ENCODE measurements at places on chromosomes 1 and 21.

DNA sequence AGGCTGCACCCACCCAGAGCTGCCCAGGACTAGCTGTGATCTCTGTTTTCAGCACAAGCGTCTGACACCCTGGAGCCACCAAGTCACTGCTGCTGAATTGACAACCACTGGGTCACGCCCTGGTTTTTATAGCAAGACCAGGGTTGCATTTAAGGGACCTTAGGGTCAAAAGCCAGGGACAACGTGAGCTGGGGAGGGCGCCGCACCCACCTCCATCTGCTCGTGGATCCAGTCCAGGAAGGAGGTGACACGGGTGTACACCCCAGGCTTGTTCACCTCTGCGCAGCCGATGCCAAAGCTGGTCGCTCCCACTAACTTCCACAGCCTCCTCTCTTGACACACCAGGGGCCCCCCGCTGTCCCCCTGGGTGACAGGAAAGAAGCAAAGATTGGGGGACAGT lies 9.2 kb upstream of the TFF1 start:
- DNase-seq, result no peak

DNA sequence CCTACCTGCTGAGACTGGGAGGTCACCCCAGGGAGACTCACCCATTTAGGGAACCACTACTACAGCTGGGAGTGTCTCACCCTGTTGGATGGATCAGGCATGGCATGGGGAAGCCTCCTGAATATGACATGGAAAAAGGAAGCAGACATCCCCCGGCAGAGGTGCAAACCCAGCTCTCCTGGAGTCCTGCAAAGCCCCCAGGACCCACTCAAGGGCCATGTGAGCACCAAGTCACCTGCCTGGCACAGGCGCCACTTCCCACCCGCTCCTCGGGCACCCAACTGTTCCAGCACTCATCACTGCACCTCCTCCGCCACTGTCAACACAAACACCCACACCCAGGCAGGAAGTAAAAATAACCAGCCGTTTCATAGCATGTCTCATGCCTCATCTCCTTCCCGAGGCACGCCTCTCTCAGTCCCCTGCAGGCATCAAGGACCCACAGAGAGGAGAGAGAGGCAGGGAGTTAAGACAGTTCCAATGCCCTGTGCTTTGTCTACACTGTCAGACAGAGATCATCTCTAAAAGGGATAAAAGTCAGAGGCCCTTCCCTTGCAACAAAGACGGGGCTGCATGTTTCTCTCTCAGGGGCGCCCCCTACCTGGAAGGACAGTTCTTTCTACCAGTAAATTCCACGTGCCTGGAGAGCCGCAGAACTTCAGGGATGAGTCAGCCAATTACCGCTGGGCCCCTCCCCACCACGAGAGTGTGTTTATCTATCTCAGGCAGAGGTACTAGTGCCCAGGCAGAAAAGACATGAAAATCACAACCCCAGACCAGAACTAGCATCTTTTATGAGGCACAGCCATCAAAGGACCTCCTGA lies 150.1 kb upstream of the SOD1 start:
- peak; percentile 54 for DNase-seq

- no peak for DNase-seq
Observed at GRCh38 chr1:28229089-28229488, 3.7 kb downstream of the DNAJC8 start.

DNA sequence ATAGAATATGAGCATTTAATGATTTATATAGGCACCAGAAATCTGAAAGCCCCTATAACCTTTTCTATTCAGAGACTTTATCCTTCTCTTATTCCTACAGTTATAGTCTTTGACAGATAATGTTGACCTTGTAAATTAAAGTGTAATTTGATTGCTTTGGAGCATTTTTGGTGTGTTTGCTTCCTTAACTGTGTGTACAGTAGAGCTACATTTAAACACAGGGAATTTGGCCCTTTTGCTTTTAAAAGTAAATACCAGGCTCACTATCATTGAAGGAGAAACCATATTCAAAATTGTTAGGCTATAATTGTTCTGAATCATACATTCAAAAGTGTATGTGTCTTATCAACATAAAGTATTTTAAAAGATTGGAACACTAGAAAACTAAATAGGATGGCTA lies 33.0 kb downstream of the STXBP3 start:
- no peak for DNase-seq

DNA sequence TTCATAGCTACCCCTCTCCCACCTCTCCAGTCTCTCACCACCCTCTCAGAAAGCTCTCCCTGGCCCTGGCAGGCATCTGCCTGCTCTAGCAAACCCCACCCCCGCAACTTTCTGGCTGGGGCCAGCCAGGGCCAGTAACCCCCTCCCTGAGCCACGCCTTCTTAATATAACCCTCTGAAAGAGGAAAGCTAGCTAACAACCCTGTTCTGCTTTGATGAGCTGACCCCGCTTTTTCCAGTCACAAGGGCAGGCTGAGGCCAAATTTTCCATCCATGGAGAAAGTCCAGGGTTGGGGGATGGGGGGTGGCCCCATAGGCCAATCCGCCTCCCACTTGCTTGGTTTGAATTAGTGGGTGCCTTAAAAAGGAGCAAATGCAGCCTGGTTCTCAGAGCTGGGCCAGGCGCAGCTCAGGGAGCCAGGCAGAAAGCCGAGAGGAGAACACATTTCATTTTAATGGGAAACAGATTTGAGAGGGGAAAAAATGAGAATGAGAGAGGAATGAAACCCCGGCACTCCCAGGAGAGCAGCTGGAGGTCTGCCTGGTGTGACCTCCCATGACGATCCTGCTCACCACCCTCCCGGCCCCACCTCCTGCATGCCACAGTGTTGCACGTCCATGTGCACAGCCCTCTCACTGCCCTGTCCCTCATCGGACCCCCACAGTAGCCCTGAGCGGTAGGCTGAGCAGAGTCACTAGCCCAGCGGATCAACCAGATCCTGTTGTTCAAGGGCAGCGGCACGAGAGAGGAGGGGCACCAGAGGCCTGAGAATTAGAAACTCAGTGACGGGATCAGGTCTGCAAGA lies 62.3 kb downstream of the OPTC start:
- peak; percentile 98 for DNase-seq

- DNase-seq, result no peak
Observed at GRCh38 chr1:10113501-10113900, 80.7 kb downstream of the UBE4B start.

DNA sequence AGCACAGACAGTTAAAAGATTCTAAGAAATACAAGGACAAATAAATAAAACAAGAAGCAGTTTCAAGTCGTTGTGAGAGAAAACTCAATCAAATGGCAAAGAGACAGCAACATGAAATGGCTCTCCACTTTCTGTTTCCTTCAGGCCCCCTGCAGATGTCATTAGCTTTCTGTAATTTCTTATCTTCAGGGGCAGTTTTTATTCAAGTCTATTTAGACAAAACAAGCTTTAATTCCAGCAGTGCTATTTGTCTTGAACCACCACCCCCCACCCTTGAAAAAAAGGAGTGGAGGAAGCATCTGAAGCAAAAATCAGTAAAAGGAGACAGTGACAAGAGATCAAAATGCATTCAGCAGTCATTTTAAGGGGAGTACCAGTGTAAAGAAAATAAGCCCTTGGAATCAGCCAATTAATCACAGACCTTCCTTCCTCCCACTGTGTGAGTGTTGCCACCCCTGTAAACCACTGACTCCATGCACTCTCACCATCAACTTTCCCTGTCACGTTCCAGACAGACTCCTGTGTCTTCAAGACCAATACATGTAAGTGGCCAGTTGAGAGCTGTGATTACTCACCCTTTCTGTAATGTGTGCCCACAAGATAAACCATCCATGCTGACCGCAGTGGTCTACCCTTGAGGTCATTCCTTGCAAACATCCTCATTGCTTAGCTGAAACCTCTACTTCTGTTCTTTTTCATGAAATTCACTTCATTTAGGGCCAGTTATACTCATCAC lies 136.1 kb upstream of the HOOK1 start:
- peak; percentile 98 for DNase-seq

- no peak for DNase-seq
Observed at GRCh38 chr1:30678209-30678608, 45.2 kb downstream of the MATN1 start.

- DNase-seq, result no peak
Observed at GRCh38 chr1:170853867-170854266, 81.5 kb upstream of the MROH9 start.

DNA sequence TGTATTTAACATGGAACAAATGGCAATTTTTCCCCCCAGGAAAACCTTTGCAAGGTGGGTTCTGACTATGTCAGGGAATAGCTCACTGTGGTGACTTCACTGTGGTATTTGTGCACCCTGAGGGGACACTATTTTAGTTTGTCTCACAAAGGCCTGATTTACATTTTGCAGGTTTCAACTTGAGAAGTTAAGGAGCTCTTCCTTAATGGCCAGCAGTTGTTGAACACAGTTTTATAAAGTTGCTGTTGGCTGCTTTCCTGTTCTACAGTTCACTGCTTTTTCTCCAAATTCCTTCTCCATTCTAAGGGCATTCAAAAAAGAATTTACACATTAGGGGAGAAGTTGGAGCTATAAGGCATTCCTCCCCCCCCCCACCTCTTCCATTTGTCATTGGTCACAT lies 4.6 kb downstream of the LAMC1 start:
- no peak for DNase-seq

GRCh38 chr1:17789926-17790325 lies 34.8 kb downstream of the ACTL8 start:
- DNase-seq, result no peak

GRCh38 chr1:169574336-169574735 lies 11.9 kb downstream of the F5 start:
- no peak for DNase-seq

DNA sequence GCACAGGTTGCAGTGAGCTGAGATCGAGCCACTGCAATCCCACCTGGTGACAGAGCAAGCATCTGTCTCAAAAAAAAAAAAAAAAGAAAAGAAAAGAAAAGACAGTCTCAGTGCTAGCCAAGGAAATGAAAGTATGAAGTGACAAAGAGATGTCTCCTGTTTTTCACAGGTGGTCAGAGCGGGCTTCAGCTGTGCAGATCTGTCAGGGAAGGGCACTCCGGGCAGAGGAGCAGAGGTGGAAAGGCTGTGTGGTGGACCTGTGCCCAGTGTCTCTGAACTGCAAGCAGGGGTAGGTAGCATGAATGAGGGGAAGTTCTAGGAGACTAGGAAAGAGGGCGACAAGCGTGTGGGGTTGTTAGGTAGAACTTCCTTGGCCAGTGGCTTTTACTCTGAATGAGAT lies 67.5 kb downstream of the CD247 start:
- DNase-seq, result no peak

- no peak for DNase-seq
Observed at GRCh38 chr1:244400974-244401373, 50.7 kb downstream of the ADSS2 start.

DNA sequence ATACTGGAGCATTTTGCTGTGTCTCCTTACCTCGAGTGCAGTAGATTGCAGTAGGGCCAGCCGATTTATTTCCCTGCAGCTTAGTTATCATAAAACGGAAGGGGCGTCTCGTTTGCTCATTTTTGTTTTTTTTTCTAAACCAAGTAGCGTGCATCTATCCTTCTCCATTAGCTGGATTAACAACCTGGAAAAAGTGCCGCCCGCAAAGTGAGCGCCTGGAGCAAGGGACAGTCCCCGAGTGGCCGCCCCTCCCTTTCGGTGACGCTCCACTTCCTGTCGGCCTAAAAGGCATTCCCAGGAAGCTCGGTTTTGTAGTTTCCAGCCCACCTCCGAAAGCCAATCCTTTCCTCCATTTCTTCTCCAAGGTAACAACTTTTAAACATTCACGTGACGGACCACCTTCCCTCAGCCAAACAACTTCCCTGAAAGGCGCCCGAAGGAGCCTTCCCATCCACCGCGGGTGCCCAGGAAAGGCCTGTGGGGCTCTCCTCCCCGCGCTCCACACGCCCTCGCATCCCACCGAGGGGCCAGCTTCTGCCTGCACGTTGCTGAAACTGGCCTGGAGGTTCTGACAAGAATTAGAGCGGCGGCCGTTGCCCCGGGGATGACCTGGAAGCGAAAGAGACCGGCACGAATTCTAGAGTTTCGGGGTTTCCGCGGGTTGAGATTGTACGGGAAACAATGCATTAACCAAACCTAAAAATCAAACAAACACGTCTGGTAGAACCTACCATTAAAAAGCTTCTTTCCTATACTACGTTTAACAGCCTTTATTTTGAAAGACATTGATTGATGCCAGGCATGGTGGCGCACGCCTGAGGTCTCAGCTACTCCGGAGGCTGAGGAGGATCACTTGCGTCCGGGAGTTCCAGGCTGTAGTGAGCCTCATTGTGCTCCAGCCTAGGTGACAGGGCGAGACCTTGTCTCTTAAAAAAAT lies at the start of gene EXTL2:
Gene EXTL2, minus strand, starts transcription at position 240 of the 937 bp plus-strand sequence. CDS start 6,085 bp downstream, outside the sequence.
- DNase-seq, result peak; percentile 84

DNA sequence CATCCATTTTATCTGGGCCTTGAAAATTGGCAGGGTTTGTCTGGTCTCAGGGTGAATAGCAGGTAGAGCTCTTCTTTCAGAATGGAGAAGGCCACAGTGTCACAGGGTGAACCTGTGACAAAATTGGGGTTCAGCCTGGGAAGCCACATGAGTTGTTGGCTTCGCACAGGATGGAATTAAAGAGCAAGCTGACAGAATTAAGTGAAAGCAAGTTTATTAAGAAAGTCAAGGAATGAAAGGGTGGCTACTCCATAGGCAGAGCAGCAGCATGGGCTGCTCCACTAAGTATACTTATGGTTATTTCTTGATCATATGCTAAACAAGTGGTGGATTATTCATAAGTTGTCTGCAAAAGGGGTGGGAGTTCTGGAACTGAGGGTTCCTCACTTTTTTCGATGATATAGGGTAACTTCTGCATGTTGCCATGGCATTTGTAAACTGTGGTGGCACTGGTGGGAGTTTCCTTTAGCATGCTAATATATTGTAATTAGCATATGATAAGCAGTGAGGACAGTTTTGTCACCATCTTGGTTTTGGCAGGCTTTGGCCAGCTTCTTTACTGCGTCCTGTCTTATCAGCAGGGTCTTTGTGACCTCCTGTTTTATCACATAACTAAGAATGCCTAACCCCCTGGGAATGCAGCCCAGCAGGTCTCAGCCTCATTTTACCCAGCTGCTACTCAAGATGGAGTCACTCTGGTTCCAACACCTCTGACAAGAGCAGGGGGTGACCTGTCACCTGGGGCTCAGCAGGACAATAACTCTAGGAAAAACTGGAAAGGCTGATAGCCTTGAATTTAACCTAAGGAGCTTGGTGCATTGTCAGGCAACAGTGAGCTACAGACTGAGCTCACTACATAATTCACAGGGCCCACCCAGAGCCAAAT lies 5.1 kb downstream of the IFNAR2 start:
- DNase-seq, result no peak

DNA sequence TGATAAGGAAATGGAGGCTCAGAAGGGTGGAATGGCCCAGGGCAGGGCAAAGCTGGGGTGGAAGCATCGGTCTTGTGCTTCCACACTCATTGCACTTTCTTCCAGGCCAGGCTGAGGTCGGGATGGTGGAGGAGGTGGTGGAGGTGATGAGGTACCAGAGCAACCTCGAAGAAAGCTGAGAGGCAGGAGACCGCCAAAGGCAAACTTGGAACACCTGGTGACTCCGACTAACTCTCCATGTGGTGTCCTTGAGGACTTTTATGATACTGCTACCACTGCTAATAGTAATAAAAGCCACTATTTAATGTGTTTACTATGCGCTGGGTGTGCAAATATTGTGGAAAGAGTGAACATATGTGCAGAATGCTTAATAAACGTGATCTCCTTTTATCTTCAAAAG lies 16.9 kb upstream of the BTG2 start:
- DNase-seq, result no peak

GRCh38 chr1:84268346-84268745 lies 33.2 kb upstream of the SAMD13 start:
- no peak for DNase-seq

- DNase-seq, result no peak
Observed at GRCh38 chr1:234759888-234760287, 149.9 kb upstream of the IRF2BP2 start.

- no peak for DNase-seq
Observed at GRCh38 chr1:65069011-65069565, 78.9 kb upstream of the AK4 start.
